ENCODE measurements at places on chromosomes 11 and 22.

DNA sequence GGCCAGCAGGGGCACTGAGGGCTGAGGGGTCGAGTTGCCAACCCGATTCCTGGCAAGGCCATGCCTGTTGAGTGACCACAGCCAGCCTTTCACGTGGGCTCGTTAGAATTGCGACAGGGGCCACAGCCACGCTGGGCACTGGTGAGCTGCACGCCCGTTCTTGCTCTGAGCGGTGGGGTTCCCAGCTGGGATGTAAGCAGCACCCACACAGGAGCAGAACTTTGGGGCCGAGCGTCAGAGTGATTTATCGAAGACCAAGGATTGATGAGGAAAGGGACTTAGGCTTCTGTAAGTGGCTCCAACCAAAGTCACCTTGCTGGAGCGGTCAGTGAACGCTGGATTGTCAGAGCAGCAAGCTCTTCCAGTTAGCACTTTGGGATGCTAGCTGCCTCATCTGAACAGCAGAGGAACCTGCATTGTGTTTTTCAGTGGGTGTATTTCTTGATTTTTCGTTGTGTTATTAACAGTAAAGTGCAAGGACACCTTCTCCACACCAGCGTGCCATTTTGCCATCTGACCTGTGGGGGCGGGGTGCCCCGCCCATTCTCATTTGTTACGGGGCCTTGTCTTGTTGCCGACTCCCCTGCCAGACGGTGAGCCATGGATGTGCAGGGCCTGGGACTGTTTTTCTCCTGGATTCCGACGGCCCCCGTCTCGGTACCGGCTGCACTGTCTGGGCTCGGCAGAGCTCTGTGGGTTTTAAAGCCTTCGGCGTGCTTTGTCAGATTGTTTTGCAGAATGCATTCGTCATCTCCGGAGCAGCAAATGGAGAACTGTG is 202.5 kb downstream of the TBC1D22A start:
- no peak for DNase-seq

DNA sequence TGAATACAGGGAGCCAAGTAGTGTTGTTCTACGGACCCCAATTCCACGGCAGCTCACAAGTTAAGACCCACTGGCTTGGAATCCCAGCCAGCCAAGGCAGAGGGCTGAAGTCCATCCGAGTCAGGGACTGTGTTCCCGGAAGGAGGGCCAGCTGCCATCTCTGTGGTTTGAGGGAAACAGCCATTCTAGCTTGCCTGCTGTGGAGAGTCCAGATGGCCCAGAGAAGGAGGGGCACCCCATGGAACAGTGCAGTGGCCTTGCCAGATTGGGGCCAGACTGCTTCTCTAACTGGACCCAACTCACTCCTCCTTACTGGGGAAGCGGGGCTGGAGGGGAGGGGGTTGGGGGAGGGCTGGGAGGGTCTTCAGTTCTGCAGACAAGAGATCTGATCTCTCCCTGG is 156.4 kb downstream of the FAM181B start:
- DNase-seq = no peak

GRCh38 chr22:48947636-48948035 is 880.0 kb downstream of the BRD1 start:
- DNase-seq = no peak

GRCh38 chr11:102293873-102294601 is 23.2 kb upstream of the BIRC3 start:
- DNase-seq = no peak

- DNase-seq = no peak
Measured at GRCh38 chr11:126578426-126578825, 222.9 kb downstream of the ST3GAL4 start.

DNA sequence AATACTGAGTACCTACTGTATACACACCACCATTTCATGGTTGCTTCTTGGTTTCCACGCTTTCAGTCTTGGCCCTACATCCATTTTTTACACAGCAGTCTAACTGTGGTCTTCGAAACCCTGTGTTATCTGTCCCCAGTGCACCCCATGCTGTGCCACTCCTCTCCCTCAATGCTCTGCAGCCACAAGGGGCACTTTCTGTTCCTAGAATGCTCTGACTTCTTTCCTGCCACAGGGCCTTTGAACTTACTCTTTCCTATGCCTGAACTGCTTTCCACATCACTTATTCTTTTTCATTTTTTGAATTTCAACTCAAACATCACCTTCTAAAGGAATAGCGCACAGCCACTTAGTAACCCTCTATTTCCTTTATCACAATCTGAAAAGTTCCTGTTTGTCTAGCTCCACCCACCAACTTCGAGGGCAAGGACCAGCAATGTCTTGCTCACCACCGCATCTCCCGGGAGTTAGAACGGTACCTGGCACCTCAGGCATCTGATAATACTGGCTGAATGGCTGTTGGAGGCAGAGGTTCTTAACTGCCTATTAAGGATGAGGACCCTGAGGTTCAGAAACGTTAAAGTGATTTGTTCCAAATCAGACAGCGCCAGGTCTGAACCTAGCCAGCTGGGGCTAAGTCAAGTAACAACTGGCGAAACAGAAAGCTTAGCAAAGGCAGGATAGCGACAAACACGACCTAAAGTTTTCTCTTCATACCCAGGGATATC is 568 bp downstream of the ALG8 start:
- no peak for DNase-seq
